Activated T-cell treated with anti-CD3 and anti-CD28 coated beads for 24 hours (primary cell): ENCODE measurements at places on chromosomes 2 and 18.
A peak's percentile ranks its signal among the peaks of the same experiment; 100 is the strongest.

- no peak for DNase-seq
These were observed 121.0 kb upstream of the STPG4 start for GRCh38 chr2:47276061-47276460.

- peak; percentile 52 for DNase-seq
These were observed 61.4 kb downstream of the TGOLN2 start for GRCh38 chr2:85266146-85267041.

GRCh38 chr18:8773980-8774379 is 68.6 kb downstream of the MTCL1 start:
- no peak for DNase-seq

GRCh38 chr2:184680825-184681224 is 82.5 kb downstream of the ZNF804A start:
- DNase-seq, result no peak

DNA sequence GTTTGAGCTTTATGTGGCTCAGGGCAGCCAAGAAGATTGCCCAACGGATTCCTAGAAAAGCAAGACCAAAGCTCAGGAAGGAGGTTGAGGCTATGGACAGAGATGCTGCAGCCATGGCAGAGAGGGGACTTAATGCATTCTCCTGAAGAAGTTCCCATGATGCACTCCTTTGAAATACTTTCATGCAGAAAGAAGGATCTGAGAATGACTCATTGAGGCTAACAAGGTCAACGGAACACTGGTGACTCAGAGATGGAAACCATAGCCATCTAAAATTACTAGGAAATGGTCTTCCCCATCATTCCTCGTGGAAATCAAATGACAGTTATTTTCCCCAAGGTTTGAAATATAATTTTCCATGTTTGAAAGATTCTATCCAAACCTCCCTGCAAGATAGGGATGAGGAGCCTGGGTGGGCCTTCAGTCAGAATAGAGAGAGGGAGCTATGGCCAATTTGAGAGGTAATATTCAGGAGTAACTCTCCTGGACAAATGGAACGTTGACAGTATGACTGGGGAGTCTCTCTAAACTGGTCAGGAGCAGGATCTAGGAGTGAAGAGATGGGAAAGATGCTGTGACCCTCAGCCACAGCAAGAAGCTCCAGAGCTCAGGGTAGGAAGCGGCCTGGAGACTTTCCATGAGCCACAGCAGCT is 63.0 kb downstream of the REEP1 start:
- DNase-seq, result no peak

GRCh38 chr18:4802296-4802695 is 347.2 kb upstream of the DLGAP1 start:
- DNase-seq, result no peak

DNA sequence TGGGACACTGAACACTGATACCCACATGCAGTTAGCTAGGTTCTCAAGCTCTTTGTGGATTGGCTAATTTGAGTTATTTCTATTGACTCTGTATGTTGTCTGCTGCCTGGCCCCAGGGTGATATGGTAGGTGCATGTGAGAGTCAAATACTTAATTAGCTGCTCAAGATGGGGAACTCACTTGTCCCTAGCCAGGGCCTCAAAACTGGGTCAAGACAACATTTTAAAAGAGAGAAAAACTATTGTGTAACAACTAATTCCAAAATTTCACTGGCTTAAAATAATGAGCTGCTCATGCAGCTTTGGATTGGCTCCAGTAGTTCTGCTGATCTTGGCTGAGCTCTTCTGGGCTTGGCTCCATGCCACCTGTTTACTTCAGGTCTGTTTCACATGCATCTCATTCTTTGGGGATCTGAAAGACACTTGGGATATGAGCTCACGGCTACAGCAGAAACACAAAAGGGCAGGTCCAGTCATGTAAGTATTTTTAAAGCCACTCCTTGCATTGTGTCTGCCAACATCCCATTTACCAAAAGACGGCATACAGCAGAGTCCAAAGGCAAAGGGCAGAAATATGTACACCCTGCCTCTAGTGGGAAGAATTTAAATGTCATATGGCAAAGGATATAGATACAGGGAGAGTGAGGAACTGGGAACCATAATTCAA is 716.8 kb downstream of the SUCLG1 start:
- no peak for DNase-seq

DNA sequence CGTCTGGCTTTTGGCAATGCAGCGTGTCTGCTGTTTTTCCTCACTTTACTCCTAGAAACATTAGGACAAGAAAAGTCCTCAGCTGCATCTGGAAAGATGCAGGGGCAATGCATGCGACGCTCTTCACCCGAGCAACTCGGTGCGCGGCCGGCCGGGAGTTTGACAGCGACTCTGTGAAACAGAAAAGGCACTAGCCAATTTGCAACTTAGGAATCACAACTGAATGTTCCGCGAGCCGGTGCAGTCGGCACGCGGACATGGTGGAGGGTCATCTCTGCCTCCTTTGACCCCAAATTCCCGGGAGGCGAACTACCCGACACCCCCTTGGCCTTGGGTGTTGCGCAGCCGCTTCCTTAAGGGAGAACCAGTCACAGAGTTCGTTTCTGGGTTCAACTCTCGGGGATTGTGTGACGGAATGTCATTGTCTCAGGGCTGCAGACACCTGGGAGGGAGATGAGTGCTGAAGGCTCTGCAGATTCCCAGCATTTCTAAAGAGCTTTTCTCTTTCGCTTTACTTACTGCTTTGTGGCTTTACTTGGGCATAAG is 9.8 kb downstream of the NR4A2 start:
- no peak for DNase-seq
